ENCODE measurements at places on chromosomes 7 and 10.

GRCh38 chr7:35694161-35694783 is 663 bp downstream of the HERPUD2 start:
- peak; percentile 75 for DNase-seq

DNA sequence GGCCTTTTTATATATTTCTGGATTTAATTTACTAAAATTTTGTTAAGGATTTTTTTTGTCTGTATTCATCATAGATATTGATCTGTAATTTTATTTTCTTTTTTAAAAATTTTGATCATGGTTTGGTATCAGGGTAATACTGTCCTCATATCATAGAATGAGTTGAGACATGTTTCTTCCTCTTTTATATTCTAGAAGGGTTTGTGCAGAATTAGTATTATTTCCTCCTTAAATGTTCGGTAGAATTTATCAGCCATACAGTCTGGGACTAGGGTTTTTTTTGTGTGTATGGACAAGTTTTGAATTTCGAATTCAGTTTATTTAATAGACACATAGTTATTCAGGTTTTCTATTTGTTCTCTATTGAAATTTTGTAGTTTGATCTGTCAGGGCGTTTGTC is 54.0 kb downstream of the SHOC2 start:
- no peak for DNase-seq

DNA sequence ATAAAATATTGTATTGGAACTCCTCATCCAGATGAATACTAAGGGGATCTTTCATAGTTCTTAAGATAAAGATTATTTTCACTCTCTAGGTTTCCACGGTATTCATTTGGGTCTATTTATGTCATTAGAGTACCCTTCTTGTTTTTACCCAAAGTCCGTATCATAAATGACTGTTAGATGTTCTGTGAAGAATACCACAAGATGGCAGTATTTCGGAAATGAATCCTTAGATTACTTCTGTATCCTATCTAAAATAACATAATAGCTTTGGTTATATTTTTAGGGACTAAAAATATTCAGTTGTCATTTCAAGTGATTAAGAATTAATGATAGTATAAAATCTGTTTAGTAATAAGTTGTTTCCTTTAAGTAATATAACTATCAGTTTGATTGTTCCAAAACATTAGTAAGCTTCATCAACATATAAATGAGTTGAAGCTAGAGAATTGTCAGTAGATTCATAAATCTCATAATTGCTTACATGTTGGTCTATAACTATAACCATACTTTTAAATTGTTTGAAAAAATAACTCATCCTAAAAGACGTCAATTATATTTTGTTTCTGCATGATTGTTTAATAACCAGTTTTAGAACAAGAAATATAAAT is 337.5 kb upstream of the KCND2 start:
- DNase-seq: peak; percentile 7

DNA sequence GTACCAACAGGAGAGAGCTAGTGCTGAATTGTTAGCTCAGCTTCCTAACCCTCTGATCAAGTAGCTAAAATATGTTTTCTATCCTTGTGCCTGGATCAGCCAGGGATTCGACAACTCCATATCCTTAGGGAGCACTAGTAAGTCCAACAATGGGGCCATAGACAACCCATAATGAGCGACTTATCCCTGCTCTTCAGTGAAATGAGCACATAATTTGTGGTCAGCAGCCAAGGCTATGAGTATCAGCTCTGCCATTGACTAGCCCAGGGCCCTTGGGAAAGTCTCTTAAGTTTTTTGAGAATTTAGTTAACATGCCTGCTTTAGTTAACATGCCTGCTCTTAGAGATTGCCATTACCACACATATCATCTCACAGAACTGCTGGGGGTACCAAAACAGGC is 39.3 kb downstream of the COL1A2 start:
- no peak for DNase-seq

DNA sequence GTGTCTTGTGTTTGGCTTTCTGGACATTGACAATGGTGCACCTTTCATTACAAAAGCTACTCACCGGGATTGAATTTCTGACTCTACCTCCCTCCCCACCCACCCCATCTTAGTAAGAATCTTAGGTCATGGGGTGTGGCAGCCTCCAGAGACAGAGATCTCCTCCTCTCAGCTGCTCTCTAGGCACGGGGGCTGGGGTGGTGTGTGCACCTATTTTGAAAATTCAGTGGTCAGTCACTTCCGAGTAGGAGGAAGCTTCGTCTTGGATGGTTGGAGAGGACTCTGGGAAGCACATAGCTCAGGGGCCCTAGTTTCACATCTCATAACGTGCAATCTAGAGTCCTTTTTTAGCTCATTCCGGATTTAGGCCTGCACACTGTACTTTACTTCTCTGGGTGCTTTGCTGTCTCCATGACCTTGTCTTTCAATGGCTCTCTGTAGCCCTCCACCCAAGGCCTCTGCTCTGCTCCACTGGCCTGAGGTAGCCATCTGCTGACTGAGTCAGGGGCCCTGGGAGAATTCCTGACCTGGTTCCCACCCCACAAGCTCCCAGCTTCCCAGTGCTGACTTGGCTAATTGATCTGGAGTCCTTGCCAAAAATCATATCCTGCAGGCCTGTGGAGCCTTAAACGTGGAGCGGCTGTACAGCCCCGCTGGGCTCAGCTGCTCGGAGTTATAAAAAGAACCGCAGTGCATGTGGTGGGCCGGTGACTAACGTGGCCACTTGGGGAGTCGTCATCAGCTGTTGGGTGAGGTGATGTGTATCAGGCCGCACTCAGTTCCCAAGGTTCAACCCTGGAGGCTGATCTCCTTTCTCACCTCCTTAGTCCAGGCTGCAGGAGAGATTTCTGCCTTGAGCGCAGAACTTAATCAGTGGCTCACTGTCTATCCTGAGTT is 19.3 kb upstream of the ADAMTS14 start:
- no peak for DNase-seq

- DNase-seq: no peak
Observed at GRCh38 chr7:46970476-46970875, 611.4 kb downstream of the TNS3 start.

GRCh38 chr10:16436367-16436757 is 448 bp upstream of the PTER start:
- DNase-seq: no peak
